ENCODE measurements at places on chromosomes 7 and 10. TPM values are rescaled to one million over a fixed set of nuclear protein-coding genes. Genes with fewer than 3 reads are reported as not detected.
A peak's percentile ranks its signal among the peaks of the same experiment; 100 is the strongest.

- DNase-seq: no peak
These were observed 809.5 kb upstream of the CELF2 start for GRCh38 chr10:10208196-10208595.

GRCh38 chr7:136030867-136031318 lies 53.7 kb upstream of the MTPN start:
- DNase-seq: no peak

DNA sequence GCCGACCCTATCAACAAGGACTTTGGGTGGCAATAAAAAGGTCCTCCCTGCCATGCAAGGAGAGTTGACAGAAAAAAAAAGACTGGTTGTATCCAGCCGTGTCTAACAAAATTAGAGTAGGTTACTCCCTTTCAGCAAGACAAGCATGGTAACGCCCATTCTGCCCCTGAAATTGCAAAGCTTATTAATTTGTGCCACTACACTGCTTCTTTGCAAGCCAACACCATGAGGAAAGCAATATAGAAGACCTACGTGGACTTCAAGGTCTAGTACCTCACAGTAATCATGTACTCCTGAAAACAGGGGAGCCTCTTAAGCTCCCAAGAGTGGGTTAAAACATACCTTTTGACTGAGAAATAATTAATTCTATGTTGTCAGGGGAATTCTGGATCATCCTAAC lies 90.3 kb downstream of the FRMPD2 start:
- DNase-seq: no peak

DNA sequence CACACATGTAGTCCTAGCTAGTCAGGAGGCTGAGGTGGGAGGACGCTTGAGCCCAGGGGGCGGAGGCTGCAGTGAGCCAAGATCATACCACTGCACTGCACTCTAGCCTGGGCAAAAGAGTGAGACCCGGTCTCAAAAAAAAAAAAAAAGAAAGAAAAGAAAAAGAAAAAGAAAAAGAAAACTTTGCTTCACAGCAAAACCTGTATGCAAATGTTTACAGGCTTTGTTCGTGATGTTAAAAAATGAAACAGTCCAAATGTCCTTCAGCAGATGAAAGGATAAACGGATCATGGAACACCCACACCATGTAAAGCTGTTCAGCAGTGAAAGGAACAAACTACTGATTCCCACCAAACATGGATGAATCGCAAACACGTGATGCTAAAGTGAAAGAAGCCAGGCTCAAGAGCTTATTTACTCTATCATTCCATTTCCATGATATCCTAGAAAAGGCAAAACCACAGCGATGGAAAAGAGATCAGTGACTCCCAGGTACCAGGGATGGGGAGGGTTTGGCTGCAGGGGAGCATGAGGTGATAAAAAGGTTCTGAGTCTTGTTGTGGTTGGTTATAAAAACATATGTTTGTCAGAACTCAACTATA lies 15.1 kb downstream of the LRRC20 start:
- DNase-seq: no peak

DNA sequence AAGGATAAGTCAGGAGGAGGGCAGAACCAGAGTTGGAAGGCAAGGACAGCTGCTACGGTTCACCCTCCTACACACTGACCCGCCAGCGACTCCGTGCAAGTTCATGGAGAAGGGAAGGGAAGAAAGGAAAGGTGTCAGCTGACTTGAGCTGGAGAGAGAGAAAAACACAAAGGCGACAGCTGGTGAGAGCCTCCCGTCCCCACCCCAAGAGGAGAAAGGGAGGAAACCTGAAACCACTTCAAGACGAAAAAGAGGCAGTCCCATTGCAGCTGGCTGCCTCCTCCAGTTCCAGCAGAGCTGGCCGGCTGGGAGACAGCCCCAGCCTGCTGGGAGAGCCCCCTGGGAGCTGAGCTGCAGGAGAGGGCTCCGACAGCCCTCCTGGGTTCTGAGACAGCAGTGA lies 75.2 kb downstream of the PARD3 start:
- DNase-seq: peak; percentile 99

GRCh38 chr10:14328881-14329672 lies 1.6 kb downstream of the FRMD4A start:
- no peak for DNase-seq

GRCh38 chr10:36683421-36683820 lies 442.0 kb upstream of the ANKRD30A start:
- DNase-seq: no peak

- DNase-seq: no peak
These were observed 127.7 kb downstream of the DYNC1I1 start for GRCh38 chr7:95899919-95900513.

DNA sequence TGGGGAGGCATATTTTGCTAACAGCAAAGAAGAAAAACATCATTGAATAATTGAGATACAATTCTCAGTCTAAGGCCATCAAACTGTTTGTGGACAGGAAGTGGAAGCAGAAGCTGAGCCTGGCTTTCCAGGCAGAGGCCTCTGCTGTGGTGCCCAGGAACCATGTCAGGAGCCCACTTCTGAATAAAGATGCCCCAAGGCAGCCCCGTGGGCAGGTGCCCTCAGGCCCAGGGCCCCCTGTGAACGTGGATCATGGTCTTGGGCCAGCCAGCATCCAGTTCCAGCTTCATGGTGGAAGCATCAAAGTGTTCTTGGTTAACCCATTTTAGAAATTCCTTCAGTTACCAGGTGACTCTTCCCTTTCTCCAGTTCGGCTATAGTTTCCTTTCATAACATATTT lies 346.8 kb downstream of the PTPRN2 start:
- DNase-seq: no peak

DNA sequence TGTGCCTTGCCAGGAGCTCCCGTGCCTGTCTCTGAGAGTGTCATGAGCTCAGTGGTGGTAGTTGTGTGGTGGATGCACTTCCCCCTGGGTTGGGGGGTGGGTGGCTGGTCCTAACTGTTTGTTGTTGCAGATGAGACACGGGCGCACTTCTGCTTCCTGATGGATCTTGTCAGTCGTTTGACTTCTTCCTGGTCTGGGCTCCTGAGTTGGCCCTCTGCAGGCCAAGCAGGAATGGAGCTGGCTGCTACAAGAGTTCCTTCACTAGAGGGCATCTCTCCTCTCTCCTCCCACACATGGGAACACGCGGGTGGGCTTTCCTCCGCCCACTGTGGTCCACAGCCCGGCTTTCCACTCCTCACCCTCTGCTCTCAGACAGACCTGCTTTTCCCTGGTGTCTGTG lies 82.0 kb downstream of the BMS1 start:
- no peak for DNase-seq

DNA sequence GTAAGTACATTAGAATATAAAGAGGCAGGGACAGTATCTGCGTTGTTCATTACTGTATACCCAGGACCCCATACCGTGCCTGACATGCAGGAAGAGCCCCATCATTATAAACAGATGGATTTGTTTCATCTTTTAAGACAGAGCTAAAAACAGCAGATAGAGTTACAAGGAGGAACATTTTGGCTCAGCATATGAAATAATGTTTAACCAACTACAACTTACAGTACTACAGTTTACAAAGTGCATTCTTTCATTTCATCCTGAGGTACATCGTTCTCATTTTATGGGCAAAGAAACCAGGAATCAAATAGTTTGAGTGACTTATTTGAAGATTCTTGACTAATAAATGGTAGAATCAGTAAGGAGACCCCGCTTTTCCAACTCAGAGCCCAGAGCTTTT lies 38.1 kb upstream of the AGBL3 start:
- no peak for DNase-seq

DNA sequence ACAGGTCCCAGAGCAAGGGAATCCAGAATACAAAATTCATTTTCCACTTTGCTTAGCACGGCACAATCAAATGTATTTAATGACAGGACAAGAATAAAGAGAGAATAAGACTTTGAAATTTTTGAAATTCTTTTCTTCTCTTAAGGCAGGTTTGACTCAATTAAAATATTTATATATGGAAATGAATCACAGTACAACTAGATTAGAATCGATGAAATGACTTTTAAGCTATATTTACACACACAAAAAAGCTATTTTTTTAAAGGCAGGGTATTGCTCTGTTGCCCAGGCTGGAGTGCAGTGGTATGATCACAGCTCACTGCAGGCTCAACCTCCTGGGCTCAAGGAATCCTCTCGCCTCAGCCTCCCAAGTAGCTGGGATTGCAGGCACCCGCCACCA lies 265.4 kb upstream of the SLC26A5 start:
- DNase-seq: no peak

DNA sequence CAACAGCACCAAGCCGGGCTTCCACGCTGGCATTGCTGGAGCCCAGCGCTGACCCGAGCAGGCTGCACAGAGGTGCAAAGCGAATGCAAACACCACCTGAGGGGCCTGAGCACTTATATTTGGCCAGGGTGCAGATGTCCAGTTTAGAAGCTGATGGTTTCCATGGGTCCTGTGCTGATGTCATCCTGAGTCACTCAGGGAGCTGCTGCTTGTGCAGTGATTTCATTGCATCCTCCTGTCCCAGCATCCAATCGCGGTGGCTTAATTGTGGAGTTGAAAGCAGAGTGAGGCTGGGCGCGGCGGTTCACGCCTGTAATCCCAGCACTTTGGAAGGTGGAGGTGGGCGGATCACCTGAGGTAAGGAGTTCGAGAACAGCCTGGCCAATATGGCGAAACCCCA lies 410.2 kb upstream of the KLF6 start:
- DNase-seq: no peak

DNA sequence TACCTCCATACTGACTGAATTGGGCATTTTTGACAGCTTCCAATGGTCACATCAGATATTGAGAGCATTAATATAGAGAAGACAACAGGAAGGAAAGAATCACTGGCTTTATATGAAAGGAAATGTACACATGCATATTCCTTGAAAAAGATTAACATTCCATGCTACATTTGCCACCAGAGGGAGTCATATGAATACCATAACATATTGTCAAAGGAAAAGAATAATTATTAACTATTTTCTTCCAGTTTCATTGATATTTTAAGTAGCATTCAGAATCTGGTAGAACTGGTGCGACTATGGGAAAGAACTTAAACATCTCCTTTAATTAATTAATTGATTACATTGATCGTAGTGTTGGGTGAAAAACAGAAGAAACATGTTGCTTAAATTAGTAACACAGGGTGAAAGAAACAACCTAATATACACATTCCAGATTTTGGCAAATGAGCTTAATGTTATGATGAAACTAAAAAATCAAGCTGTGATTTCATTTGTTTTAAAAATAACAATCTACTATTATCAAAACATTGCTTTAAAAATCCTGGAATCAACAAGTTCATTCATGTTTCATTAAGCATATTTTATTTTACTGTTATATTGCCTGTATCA lies 71.5 kb downstream of the GPR85 start:
- peak; percentile 56 for DNase-seq

DNA sequence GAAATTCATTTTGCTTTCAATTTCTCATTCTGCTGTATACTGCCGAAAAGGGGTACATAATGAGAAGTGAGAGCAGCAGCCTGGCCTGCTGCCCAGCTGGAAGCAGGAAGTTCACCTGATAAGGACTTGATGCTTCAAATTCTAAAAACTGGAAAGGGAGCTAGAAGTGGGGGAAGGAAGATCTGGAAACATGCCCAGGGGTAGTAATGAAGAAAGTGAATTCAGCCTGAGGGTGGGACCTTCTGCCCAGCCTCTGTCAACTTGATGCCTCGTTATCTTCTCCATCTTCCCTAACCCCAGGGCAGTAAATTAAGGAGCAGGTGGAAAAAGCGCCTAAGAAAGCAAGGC lies 69.4 kb downstream of the ARMH3 start:
- no peak for DNase-seq

TDRD1 gene
- total RNA-seq: 0.51 TPM

LRGUK gene
- total RNA-seq: 0.24 TPM

NANOS1 gene
- 5.1 TPM for total RNA-seq

PDZD7 gene
- 0.16 TPM for total RNA-seq

C7orf33 gene
- not detected for total RNA-seq

SEMA3A gene
- 4.4 TPM for total RNA-seq

DNAJC12 gene
- total RNA-seq: 5.8 TPM

ANKRD30A gene
- not detected for total RNA-seq
